ENCODE measurements at places on chromosomes 2 and 18.

GRCh38 chr2:173264151-173264550, 90.5 kb upstream of the CDCA7 start:
- no peak for DNase-seq

DNA sequence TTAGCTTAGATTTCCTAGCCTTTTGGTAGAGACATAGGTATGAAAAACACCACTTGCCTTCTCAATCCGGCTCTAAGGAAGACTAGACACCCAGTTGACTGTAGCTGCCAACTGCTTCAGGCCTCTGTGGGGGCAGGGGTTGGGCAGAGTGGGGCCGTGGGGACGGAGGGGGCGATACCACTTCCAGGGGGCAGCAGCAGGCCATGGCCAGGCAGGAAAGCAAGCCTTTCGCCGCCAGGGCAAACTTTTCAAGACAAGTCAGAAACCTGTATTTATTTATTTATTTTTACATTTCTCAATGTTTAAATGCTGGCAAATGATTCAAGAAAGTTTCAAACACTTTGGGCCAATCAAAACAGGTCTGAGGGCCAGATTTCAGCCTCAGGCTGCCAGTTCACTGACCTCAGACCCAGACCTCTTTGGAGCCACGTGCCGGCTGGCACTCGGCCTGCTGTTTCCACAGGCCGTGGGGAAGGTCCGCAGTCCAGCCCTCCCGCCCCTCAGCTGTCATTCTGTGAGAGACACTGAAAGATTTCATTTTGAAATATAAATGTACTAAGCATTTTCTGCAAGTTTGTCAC, 63.8 kb downstream of the MEX3C start:
- no peak for DNase-seq

- no peak for DNase-seq
These were observed 71.3 kb downstream of the BAZ2B start for GRCh38 chr2:159545085-159545484.

- DNase-seq: no peak
These were observed 386.6 kb upstream of the KLHL29 start for GRCh38 chr2:22998359-22998758.

GRCh38 chr2:160397530-160397865, 96.1 kb downstream of the RBMS1 start:
- DNase-seq: no peak

DNA sequence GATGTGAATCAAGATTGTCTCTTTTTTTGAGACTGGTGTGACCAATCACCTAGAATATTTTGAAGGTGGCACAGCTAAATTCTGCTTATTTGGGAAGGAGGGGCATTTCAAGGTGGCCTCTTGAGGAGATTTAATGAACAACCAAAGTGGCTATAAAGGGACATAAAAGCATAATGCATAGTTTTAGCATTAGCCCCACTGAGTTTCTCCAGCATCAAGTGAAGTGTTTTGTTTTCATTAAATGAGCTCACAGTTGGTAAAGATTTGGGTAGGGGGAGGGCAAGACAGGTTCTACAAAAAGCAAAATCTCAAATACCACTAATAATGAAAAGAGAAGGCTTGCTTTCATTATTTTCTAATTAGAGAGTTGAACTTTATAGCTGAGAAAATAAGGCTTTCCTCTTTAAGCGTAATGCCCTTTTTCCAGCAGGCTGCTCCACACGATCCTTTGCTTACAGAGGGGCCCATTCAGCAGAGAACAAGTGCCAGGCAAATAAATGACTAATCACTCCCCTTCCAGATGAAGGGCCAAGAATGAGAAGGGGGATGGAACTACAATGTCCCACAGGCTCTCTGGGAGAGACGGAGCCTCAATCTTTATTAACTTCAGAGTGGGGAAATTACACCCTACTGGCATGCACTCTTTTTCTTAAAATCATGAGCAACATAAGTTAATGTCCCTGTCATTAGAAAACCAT, 35.9 kb downstream of the LHCGR start:
- no peak for DNase-seq

- no peak for DNase-seq
These were observed 8.1 kb upstream of the NFATC1 start for GRCh38 chr18:79387615-79388014.
